ENCODE measurements at places on chromosomes 11 and 22.

GRCh38 chr11:86365546-86365945, 9.1 kb upstream of the CCDC81 start:
- DNase-seq, result no peak

DNA sequence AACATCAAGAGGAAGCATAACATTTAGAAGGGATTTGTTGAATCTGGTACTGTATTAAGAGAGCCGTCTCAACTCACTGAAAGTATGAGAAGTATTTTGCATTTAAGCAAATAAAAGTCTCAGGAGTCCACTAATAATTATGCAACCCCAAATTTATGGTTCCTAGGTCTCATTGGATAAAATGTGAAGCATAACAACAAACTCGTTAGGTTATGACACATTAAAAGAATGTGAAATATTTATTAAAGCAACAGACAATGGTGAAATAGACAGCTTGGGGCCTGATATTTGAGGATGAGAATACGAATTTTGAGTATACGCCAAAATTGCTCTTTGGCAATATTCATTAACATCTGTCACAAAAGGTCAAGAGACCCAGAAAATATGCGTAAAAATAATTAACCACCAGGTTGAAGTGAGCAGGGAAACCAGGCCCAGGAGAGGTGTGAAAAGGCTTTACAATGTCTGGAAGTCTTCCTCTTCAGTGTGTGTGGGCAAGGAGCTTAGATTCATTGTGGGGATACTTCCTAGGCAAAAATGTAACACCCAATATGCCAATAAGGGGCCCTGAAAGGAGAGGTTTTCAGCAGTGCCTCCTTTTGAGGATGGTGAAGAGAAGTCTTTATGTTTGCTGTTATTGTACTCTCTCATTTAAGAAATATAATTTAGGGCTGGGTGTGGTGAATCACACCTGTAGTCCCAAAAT, 89.2 kb downstream of the FDX1 start:
- DNase-seq, result no peak

GRCh38 chr11:22626573-22627239, 1.1 kb upstream of the FANCF start:
- no peak for DNase-seq

- no peak for DNase-seq
Observed at GRCh38 chr11:3225826-3226750, 6.1 kb downstream of the MRGPRE start.

DNA sequence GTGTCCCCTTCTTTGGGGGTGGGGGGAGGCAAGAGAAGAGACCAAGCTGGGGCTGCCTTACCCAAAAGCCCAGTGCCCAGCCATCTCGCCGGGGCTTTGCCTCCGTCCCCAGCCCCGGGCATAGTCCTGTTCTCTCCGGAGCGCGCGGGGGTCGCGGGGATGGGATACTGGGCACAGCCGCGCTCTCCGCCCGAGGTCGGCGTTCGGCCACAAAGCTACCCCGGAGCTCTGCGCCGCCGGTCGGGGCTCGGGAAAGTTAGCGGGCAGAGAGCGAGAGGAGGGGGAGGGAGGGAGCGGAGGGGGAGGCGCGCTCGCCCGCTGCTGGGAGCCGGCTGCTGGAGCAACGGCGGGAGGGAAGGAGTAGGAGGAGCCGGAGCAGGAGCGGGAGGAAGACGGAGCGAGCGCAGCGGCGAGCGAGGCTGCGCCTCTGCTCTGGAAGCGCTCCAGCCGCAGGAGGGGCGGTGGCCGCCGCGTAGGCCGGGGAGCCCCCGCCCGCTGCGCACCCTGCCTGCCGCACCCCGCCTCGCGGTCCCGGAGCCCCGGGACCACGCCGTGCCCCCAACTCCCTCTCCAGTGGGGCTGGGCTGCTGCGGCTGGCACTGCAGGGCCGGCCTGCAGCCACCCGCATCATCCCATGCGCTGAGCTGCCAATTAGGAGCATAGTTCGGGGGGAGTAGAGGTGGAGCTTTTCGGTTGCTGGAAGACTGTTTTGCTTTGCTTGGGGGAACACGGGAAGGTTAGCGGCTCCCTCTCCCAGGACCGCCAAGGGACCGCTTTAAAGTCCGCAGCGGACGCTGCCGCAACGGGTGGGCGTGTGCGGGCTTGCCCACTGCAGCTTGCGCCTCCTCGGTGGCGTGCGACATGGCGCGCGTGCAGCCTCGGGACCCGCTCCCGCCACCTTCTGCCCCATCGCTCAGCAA, at the start of gene SCN4B:
TSS of gene SCN4B (minus strand) at position 272 of the 920 bp plus-strand sequence. CDS start at position 122, 150 bp downstream.
- DNase-seq, result peak; percentile 52

DNA sequence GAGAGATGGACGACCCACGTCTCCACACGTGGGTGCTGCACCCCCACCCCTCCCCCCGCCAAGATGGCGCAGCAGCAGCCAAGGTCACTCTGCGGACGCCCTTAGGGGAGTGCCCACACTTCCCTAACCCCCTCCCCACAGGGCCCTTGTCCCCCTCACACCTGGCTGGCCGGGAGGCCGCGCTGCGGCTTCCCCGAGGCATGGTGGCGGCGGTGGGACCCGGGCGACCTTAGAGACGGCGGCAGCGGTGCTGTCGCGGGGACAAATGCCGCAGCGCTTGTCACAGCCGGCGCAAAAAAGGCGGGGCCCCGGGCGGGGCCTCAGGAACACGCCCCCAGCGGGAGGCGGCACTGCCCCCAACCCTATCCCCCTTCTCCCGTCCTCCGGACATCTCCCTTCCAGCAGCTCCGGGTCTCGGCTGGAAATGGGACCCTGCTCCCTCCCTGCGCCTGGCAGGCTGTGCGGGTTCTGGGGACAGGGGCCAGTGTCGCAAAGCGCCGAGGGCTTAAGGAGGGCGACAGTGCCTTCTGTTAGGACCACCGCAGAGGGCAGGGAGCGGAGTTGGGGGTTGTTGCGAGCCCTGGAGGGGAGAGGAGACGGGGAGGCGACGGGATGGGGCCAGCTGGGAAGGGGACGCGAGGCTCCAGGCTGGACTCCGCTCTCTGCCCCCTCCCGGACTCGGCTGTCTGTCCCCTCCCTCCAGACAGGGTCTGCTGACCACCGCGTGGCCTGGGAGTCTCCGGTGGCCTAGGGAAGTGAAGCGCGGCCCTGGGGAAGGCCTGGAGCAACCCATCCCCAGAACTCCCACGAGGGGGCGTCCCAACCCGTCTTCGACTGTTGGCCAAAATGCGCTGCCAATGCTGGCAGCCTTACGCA, at the start of gene CHCHD10:
TSS of gene CHCHD10 (minus strand) at position 300 of the 876 bp plus-strand sequence. CDS start at position 202, 98 bp downstream.
- peak; percentile 90 for DNase-seq

GRCh38 chr11:78406568-78407196, 10.9 kb downstream of the GAB2 start:
- no peak for DNase-seq

- DNase-seq, result no peak
Observed at GRCh38 chr11:133399294-133399693, 133.0 kb downstream of the OPCML start.

- no peak for DNase-seq
Observed at GRCh38 chr22:31583861-31584485, 78.0 kb downstream of the PISD start.

DNA sequence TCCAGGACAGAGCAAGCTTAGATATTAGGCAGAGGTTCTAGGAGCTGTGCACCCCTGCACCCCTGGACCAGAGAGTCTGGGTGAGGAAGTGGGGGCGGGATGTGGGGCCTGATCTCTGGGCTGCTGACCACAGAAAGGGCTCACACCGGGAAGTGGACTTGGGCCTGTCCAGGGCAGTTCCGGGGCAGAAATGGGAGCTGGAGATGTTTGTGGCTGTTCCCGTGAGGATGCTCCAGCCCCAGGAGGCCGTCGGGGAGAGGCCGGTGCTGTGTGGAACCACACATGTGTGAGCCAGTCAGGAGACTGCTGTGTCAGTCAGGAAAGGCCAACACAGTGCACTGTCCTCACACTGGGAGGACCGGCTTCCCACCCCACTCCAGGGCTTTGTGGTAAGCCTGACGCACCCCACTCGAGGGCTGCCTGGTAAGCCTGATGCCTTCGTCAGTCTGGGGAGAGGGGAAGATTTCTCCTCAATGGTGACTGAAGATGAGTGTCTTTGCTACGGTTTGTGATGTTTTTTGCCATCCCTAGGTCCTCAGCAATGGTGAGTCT, 741.0 kb downstream of the BRD1 start:
- DNase-seq, result no peak

DNA sequence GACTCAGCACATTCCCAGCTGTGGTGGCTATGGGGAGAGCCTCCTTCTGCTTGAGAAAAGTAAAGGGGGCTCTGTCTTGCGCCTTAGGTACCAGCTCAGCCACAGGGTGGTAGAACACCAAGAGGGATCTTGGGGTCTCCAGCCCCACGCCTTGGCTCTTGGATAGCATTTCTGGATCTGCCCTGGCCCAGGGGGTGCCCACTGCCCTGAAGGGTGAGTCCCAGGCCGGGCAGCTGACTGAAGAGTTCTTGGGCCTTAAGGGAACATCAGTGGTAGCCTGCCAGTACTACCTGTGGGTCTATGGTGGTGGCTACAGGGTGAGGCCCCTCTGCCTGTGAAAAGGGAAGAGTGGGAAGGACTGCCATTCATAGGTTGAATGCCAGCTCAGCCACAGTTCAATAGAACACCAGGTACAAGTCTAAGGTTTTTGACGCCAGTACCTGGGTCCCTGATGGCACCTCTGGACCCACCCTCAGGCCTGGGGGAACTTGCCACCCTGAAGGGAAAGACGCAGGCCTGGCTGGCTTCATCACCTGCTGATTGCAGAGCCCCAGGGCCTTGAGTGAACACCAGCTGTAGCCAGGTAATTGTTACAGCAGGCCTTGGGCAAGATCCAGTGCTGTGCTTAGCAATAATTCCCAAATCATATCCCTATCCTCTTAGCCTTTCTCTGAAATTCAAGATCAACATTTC, 3.9 kb downstream of the CWF19L2 start:
- DNase-seq, result no peak

- DNase-seq, result no peak
Observed at GRCh38 chr11:12189543-12190235, 79.3 kb downstream of the MICAL2 start.

- no peak for DNase-seq
Observed at GRCh38 chr11:70616938-70617654, 218.8 kb downstream of the CTTN start.

GRCh38 chr11:76700177-76701100, 29.9 kb upstream of the LRRC32 start:
- DNase-seq, result no peak

- no peak for DNase-seq
Observed at GRCh38 chr11:125953401-125953935, 7.6 kb downstream of the VSIG10L2 start.

- no peak for DNase-seq
Observed at GRCh38 chr11:3111466-3111865, 53.6 kb downstream of the OSBPL5 start.

GRCh38 chr11:103863497-103863896, 172.9 kb upstream of the DDI1 start:
- DNase-seq, result no peak

- DNase-seq, result no peak
Observed at GRCh38 chr11:128547946-128548648, 39.3 kb downstream of the ETS1 start.

- DNase-seq, result no peak
Observed at GRCh38 chr11:124760806-124761205, 1.3 kb downstream of the ESAM start.

- no peak for DNase-seq
Observed at GRCh38 chr11:111285189-111286091, 12.9 kb upstream of the POU2AF3 start.

DNA sequence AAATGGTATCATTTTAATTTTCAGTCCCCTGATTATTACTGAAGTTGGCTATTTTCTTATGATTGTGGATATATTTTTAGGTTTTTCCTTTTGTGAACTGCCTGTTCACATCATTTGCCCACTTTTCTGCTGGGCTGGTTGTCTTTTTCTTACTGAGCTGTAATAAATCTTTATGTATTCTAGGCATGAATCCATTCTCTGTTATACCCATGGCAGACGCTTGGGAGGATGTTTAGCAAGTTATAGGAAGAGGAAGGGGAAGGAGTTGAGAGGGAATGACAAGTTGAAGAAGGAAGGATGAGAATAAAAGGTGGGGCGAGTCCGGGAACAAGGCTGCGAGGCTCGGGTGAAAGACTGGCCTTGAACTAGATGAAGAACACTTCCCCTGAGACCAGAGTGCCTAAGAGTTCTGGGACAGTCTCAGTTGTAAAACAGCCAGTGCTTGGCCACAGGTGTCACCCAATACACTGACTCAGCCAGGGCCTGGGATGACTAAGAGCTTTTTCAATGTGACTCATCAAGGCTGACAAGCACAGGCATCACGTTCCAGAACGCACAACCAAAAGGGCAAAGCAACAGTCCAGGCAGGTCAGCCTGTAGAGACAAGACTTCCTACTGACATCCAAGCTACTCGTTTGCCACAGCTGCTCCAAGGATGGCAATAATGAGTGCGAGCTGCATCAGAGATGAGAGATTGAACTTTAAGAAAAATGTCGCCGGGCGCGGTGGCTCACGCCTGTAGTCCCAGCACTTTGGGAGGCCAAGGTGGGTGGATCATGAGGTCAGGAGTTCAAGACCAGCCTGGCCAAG, 35.2 kb downstream of the LRFN4 start:
- peak; percentile 90 for DNase-seq

DNA sequence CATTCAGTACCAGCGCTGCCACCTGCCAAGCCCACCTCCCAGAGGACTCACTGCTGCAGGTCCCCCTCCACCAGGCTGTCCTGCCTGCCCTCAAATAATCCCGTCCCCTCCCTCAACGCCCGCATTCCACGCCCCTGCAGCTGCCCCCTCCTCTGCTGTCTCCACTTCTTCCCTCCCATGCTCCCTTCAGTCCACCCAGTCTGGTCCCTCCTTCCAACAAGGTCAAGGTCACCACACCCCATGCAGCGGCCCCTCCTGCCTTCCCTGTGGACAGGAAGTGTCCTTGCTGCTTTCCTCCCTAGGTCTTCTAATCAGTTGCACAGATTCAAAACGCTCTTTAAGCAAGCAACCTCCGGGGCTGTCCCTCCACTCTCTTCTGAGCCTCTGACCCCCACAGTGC, 12.1 kb downstream of the MACROD1 start:
- no peak for DNase-seq

- DNase-seq, result no peak
Observed at GRCh38 chr11:113112307-113112706, 151.1 kb downstream of the NCAM1 start.

GRCh38 chr11:9489080-9489765, 28.4 kb downstream of the ZNF143 start:
- no peak for DNase-seq

- DNase-seq, result no peak
Observed at GRCh38 chr22:20866736-20867135, 7.9 kb downstream of the SNAP29 start.

- no peak for DNase-seq
Observed at GRCh38 chr11:114412946-114413345, 12.5 kb downstream of the RBM7 start.

- DNase-seq, result no peak
Observed at GRCh38 chr11:32830413-32830738, 649 bp downstream of the PRRG4 start.

- peak; percentile 15 for DNase-seq
Observed at GRCh38 chr11:30128269-30128932, 102.4 kb upstream of the FSHB start.

- no peak for DNase-seq
Observed at GRCh38 chr11:15035283-15035682, 38.1 kb upstream of the CALCB start.

- no peak for DNase-seq
Observed at GRCh38 chr11:83265331-83265730, 20.8 kb downstream of the CCDC90B start.

Measured in GM13976 (cell line).